ENCODE measurements at places on chromosomes 11 and 22. TPM values are rescaled to one million over a fixed set of nuclear protein-coding genes. Genes with fewer than 3 reads are reported as not detected.

DNA sequence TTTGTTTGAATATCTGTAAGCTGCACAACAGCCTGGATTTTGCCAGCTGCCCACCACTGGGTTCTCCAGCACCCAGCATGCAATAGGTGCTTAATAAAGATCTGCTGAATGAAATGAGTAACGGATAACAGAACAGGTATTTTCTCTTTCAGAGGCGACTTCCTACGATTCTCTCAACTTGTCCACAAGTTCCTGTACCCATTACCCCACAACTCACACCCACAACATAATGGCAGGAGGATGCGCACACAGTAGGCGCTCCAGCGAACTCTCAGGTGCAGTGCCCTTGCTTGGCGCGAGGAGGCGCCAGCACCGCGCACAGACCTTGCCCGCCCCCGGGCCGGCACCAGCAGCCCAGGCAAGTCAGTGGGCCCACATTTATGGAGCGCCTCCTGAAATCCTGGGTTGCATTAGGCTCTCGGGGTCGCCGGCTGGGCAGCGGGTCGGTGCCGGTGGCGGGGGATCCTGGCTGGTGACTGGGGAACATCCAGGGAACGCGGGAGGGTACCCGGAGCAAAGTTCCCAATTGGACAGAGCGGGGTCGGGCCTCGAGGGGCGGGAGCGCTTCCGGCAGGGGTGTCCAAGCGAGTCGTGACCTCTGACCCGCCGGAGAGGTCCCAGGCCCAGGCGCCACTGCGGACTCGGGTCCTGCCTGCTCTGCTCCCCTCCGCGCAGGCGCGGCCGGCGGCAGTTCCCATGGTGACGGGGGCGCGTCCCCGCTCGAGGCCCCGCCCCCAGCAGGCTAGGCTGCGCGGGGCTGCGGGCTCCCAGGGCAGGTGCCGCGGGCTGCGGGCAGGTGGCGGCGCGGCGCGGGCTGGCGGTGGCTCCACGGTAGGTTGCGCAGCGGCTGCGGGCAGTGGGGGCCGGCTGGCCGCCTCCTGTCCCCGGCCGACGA lies at the start of gene KIAA1671:
Gene KIAA1671 (plus strand): TSS at position 775 of the 895 bp plus-strand sequence. CDS start 75,284 bp downstream, outside the sequence.
- peak; percentile 74 for DNase-seq

NXPE1 gene
- not detected for polyA plus RNA-seq

GRCh38 chr22:17570851-17571631 lies 7.7 kb downstream of the SLC25A18 start:
- no peak for DNase-seq

PAX6 gene
- not detected for polyA plus RNA-seq

DNA sequence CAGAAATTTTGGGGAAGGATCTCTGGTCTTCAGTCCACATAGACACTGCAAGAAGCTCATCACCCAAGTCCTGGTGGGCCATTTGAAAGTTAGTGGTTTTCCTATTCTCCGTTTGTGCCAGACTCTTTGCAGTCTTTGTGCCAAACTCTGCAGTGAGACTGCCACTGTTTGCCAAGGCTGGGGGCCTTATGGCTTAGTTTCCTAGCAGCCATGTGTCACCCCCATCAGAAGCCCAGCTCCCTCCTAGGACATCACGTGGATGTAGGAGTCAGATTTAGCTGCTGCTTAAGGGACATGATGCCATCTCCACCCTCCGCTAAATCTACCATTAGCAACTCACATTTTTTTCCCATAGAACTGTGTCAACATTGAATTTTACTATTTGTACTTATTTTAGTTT lies 220.0 kb downstream of the C11orf91 start:
- no peak for DNase-seq

SYT12 gene
- 0.47 TPM for polyA plus RNA-seq

- DNase-seq = no peak
Measured at GRCh38 chr22:42704896-42705295, 15.8 kb downstream of the A4GALT start.

OAF gene
- polyA plus RNA-seq = 36.1 TPM

SH3BP1 gene
- 25.5 TPM for polyA plus RNA-seq

DNA sequence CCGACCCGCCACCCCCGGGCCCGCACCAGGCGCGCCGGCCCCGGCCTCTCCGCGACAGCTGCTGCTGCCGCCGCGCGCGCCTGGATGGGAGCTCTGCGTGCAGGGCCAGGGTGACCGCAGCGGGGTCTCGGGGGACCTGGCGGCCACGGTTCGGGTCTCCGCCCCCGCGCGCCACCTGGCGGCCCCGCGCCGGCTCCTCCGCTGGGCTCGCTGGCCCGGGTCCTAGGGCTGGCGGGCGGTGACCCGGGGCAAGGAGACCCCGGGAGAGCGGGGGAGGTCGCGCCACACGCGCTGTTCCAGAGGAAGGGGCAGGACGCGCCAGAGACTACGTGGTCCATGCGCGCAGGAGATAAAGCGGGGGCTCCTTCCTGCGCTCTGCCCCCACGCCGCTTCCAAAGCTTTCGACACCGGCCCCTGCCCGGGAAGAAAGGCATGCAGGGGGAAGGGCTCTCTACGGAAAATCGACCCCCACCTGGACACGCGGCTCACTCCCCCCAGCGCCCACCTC lies 562 bp downstream of the SHANK2 start:
- no peak for DNase-seq

GSTT2 gene
- polyA plus RNA-seq = 3.2 TPM

C22orf31 gene
- polyA plus RNA-seq = 1.2 TPM

DNA sequence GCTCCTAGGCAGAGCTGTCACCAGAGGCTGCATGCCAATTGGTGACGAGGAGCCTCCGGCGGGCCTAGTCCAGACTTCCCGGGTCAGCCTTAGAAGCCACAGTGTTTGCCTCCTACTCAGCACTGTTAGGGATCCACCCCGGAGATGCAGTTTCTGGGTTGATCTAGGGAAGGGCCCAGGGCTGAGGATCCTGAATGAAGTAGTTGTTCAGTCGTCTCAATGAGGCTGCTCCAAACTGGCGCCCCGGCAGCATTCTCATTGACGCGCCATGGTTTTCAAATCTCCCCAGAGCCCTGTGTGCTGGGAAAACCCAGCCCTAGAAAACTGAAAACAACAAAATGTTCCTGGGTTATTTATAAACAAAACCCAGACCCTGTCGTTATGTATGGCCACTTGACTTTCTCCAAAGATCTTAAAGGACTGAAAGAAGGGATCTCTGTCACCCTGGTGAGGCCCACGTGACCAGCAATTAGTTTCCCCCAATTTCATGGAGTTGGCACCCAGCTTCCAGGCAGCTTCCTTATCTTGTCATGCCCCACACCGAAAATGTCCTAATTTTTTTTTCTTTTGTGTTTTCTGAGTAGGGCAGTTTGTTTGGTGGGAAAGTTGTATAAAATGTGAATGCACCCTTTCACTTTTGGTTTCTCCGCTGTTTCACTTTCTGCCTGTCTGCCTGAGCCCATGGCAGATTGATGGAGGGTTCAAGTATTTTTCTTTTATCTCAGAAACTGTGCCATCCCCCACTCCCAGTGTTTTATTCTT lies 2.0 kb upstream of the EHD1 start:
- DNase-seq = no peak

MMP12 gene
- 0.07 TPM for polyA plus RNA-seq

LRRN4CL gene
- polyA plus RNA-seq = 9.5 TPM

DNA sequence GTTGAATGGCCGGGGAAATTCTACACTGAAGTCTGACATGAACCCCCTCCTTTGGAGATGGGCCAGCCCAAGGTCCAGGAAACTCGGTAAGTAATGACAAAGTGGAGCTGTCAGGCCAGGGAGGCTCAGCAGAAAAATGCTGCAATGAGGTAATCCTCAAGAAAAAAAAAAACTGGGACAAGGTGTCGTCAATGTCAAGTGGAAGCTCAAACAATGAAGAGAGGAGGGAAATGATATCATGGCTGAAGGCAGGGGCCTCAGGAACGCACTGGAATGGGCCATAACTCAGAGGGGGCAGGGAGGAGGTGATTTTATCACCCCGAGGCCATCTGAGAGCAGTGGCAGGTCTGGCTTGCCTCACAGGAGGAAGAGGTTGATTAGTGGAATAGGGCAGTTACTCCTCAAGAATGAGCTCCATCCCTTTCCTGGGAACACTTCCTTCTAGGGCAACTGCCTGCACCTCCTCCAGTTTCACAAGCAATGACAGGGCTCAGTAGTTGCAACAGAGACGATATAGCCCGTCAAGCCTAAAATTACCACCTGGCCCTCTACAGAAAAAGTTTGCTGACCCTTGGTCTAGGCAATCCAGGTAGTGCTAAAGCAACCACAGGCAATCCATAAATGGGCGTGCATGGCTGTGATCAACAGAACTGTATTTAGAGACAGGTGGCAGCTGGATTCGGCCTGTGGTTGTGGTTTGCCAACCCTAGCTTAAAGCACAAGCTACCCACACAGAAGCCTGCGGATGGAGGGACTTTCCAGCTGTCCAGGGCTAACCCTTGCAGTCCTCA lies 65.2 kb downstream of the FBXO7 start:
- no peak for DNase-seq

GRCh38 chr11:64359712-64360445 lies 917 bp downstream of the RPS6KA4 start:
- DNase-seq = no peak

GRCh38 chr22:21628386-21629254 lies 1.2 kb downstream of the YDJC start:
- no peak for DNase-seq

DNA sequence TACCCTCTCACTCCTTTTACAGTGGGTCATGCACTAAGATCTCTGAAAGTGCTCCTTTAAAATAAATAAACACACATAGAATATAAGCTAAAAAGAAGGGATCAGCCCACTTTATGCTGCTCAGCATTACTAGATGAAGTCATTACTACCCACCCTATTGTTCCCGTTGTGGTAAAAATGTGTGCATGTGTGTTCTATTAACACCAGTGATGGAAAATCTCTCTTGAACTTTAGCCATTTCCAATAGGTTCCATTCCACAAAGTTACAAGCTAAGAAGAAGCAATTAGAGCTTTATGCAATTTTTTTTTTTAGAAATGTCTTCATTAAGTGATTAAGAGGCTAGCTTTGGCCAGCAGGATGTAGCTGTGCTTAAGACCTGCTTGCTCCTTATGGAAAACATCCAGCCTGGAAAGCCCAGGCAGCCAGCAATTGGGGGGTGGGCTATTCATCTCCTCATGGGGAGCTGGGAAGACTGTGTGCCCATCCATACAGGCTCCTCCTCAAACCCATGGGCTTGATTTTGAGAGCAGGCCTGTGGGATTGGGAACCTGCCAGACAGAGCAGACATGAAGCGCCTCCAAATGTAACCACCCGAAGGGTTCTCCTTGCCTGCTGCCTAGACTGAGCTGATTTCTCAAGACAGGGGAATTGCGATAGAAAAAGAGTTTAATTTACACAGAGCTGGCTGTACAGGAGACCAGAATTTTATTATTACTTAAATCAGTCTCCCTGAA lies 92.9 kb upstream of the PARVA start:
- DNase-seq = no peak

- DNase-seq = no peak
Measured at GRCh38 chr11:6979365-6979764, 40.8 kb downstream of the ZNF214 start.

DNA sequence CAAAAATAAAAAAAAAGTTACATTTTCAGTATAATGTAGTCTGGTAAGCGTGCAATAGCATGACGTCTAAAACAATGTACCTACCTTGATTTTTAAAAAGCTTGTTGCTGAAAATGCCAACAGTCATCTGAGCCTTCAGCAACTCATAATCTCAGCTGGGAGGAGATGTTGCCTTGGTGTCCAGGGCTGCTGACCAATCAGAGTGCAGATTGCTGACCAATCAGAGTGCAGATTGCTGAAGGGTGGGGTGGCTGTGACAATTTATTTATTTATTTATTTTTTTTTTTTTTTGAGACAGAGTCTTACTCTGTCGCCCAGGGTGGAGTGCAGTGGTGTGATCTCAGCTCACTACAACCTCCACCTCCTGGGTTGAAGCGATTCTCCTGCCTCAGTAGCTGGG lies 17.8 kb downstream of the ZBED4 start:
- DNase-seq = no peak

GRCh38 chr11:46711303-46711702 lies 7.7 kb upstream of the F2 start:
- no peak for DNase-seq

DNA sequence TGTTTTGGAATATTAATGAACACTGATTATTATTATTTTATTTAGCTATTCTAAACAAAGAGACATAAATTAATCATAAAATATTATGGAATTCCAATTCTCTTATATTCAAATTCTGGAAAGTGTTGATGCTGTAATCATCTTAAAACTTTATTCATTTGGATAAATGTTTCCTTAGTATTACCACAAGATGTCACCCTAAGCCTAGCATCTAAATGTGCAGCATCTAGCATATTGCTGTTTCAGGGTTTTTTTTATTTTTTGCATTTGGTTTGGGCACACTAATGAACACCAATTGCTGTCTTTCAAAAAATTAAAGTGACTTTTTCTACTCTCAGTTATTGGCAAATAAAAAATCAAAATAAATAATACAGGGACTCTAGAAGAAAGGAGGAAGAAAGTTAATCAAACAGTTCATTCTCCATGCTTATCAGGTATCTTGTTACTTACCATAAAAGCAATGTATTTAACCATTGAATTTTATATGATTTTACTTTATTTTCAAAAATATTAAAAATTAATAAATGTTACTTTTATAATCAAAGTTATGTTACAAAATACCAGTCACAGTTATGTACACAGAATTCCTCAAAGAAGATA lies 31.8 kb downstream of the DLG2 start:
- DNase-seq = no peak

PGM2L1 gene
- 2.9 TPM for polyA plus RNA-seq

MS4A6A gene
- polyA plus RNA-seq = 16.2 TPM

- no peak for DNase-seq
Measured at GRCh38 chr11:64827451-64827839, 17.0 kb downstream of the CDC42BPG start.

- DNase-seq = no peak
Measured at GRCh38 chr22:19358195-19358594, 66.7 kb upstream of the CLTCL1 start.

DNA sequence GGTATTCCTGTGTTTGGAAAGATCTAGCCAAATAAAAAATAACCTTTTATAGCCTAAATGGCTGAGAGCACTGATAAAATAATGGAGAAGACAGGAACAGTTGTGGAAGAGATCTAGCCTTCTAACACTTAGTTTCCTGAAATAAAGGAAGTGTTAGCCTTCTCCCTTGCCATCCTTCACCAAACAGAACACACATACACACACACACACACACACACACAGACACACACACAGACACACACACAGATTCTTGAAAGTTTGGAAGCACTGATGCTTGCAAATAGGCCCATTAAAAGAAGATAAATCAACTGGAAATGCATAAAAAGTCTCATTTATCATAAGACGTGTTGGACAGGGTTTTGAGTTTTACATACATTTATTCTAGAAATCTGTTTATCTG lies 37.5 kb downstream of the KIRREL3 start:
- DNase-seq = no peak

HBG2 gene
- 2,073 TPM for polyA plus RNA-seq

GRCh38 chr11:69509381-69509780 lies 27.9 kb downstream of the LINC01488 start:
- DNase-seq = no peak

GRCh38 chr11:15825976-15826650 lies 530.2 kb downstream of the SOX6 start:
- no peak for DNase-seq

PRG3 gene
- 0.19 TPM for polyA plus RNA-seq

DDX25 gene
- polyA plus RNA-seq = 3.9 TPM

ACR gene
- 0.53 TPM for polyA plus RNA-seq

ENDOD1 gene
- 17.0 TPM for polyA plus RNA-seq

GRCh38 chr11:19110295-19110694 lies 6.7 kb upstream of the ZDHHC13 start:
- no peak for DNase-seq
